ENCODE measurements at places on chromosomes 12 and 14. TPM values are rescaled to one million over a fixed set of nuclear protein-coding genes. Genes with fewer than 3 reads are reported as not detected.
A peak's percentile ranks its signal among the peaks of the same experiment; 100 is the strongest.

- no peak for DNase-seq
- H3K4me3 ChIP-seq = no peak overlapping the region
- H3K4me1 ChIP-seq = peaks cover 4% of the 10 kb centered on the region
- H3K27me3 ChIP-seq = no peaks in the 10 kb centered on the region
- no peak overlapping the region for H3K27ac ChIP-seq
- H3K36me3 ChIP-seq = peaks cover 13% of the 10 kb centered on the region
Measured at GRCh38 chr14:102943979-102944378, 21.5 kb downstream of the AMN start.

DNA sequence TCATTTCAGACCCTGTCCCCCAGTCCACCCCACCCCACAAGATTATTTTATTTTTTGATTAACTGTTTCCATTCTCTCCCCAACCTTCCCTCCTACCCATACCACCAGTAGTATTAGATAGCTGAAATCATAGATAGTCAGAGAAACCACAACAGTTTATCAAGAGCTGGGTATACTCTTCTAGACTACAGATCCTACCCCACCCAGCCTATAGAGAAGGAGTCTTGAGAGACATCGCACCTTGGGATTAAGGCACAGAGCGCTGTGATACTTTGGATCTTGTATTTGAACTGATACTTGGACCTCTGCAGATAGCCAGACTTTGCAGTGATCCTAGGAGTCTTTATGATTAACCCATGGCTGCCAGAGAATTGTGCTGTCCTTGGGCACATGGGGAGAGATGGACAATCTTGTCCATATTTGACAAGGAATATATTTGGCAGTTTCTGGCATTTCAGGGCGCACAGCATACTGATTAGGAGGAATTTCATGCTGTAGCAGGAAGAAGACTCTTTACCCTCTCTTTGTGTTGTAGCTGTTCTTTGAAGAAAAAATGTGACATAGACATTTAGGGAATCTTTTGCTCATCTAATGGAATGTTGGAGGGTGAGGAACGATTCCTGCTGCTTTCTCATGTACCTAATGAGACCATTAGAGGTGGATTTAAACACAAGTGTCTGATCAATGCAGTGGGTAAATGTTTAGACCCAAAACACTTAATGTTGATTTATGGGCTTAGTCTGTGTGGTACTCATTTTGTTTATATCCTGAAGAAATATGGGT is 982 bp downstream of the RBMS2 start:
- H3K4me3 ChIP-seq = peak overlapping the region; percentile 51
- H3K27ac ChIP-seq = peak overlapping the region; percentile 90
- no peak for DNase-seq
- H3K27me3 ChIP-seq = no peaks in the 10 kb centered on the region

DNA sequence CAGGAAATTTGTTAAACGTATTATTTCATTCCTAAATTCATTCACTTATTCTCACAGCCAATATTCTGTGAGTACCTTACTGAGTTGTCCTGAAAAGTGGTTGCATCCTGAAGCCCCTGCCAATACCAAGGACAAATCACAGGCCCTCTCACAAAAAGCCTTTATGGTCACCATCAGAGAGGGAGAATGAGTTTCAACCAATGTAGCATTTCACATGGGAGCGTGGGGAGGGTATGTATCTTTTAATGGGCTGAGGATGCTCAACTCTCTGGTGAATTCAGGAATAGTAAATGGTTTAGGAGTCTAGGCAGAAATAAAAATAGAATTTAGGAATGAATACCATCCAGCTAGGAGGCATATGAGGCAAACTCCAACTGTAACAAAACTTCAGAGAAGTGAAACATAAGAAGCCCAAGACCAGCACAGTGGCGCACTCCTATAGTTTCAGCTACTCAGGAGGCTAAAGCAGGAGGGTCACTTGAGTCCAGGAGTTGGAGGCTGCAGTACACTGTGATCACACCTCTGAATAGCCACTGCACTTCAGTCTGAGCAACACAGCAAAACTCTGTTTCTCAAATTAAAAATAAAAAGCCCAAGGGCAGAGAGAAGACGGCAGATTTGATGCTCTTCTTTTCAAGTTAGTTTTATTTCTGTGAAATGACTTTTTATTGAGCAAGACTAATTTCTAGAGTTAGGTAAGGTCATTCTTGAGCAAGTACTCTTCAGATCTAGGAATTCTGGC is 142.7 kb downstream of the HMGA2 start:
- DNase-seq = no peak
- no peaks in the 10 kb centered on the region for H3K36me3 ChIP-seq
- no peaks in the 10 kb centered on the region for H3K4me1 ChIP-seq
- peaks cover 8% of the 10 kb centered on the region for H3K27me3 ChIP-seq
- no peak overlapping the region for H3K27ac ChIP-seq
- H3K4me3 ChIP-seq = no peak overlapping the region

- no peak overlapping the region for H3K27ac ChIP-seq
- H3K27me3 ChIP-seq = no peaks in the 10 kb centered on the region
- no peaks in the 10 kb centered on the region for H3K4me1 ChIP-seq
- DNase-seq = no peak
Measured at GRCh38 chr12:91628656-91629055, 446.0 kb upstream of the DCN start.

The ESRRB gene
- total RNA-seq = 0.87 TPM

The TCHP gene
- total RNA-seq = 11.8 TPM

DNA sequence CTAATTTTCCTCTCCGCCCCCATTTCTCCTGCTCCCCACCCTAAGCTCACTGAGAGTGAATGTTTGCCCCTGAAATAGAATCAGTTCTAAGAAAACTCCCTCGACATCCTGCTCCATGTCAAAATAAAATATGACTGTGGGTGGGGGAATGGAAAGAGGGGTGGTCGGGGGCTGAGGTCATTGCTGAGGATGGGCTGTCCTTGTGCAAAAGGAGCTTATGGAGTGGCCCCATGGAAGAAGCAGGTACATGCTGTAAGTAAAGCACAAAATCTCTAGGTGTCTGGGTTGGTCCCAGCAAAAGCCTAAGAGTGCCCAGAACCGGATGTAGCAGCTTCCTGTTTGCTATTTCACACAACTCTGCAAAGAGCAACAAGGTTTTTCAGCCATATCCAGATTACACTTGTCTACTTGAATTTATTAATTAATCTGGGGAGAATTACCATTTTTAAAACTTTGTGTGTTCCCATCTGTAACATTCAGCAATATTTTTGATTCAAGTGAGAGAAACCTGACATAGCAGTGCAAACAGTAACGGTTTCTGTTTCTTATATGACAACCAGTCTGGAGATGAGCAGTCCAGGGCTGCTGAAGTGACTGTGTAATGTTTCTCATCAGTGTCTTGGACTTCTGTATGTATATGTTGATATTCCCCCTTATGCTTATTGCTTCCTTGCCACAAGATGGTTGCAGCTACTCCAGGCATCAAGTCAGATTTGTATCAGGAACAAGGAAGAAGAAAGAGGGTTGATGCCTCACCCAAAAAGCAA is 40.4 kb upstream of the GZMB start:
- no peak for DNase-seq
- no peak overlapping the region for H3K27ac ChIP-seq
- H3K4me1 ChIP-seq = peaks cover 16% of the 10 kb centered on the region

The CFAP54 gene
- total RNA-seq = 6.7 TPM

The UBR7 gene
- total RNA-seq = 40.2 TPM

The TRPV4 gene
- 2.4 TPM for total RNA-seq

The PAPLN gene
- 314 TPM for total RNA-seq

GRCh38 chr12:2287151-2287550 is 234.4 kb downstream of the CACNA1C start:
- no peaks in the 10 kb centered on the region for H3K4me1 ChIP-seq
- H3K36me3 ChIP-seq = no peaks in the 10 kb centered on the region
- H3K4me3 ChIP-seq = no peak overlapping the region
- DNase-seq = no peak
- H3K27me3 ChIP-seq = no peaks in the 10 kb centered on the region

DNA sequence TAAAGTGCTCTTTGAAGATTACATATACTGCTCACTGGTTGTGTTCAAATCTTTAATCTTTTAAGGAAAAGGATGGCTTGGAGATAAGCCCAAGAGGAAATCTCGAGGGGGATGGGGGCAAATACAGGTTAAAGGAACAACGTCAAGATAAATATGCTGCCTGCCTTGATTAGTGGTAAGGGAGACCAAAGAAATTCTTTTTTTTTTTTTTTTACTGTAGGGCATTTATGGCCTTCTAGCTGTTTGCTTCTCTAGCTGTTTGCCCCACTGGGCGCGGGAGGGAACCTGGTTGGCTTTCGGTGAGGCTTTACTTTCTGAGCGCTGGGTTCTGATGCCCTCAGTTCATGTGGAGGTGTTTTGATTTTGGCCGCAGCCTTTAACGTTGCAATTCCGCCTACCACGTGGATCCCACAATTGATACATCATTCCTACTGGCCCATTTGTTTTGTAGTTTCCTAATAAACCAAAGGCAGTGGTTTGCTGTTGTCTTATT is 5.7 kb downstream of the CCND2 start:
- peaks cover 55% of the 10 kb centered on the region for H3K36me3 ChIP-seq
- H3K4me3 ChIP-seq = no peak overlapping the region
- H3K27me3 ChIP-seq = no peaks in the 10 kb centered on the region
- DNase-seq = no peak
- no peak overlapping the region for H3K27ac ChIP-seq

The KRT6B gene
- total RNA-seq = not detected

DNA sequence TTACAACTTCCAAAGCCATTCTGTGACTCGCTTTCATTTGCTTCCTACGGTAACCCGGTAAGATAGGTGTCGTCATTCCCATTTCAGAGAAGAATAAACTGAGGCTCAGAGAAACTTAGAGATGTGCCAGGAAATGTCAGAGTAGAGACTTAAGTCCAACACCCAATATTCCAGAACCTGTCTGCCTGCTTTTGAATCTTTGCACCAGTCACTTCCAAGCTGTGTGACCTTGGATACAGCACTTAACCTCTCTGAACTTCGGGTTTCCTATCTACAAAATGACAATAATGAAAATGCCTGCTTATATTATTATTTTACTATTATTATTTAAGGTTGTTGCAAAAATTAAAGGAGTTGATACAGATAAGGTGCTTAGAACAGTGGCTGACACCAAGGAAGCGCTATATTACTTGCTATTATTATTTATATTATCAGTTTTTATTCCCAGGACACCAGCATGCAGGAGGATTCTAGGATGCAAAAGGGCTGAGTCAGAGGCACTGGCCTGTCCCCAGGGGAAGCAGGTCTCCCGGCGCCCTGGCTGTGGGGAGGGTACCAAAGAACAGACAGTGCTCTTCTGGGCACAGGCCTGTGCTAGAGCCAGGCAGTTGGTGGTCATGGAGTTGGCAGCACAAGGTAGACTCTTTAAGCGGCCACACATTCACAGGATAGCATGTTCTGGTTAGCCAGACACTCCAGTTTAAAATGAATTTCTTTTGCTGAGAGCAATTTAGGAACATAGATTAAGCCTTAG is 5.4 kb downstream of the HSPB8 start:
- H3K4me1 ChIP-seq = no peaks in the 10 kb centered on the region
- no peak overlapping the region for H3K27ac ChIP-seq
- no peak for DNase-seq
- no peak overlapping the region for H3K4me3 ChIP-seq
- no peaks in the 10 kb centered on the region for H3K36me3 ChIP-seq
- H3K27me3 ChIP-seq = no peaks in the 10 kb centered on the region

- H3K27me3 ChIP-seq = no peaks in the 10 kb centered on the region
- H3K27ac ChIP-seq = no peak overlapping the region
- H3K4me3 ChIP-seq = no peak overlapping the region
- no peak for DNase-seq
- no peaks in the 10 kb centered on the region for H3K36me3 ChIP-seq
- H3K4me1 ChIP-seq = no peaks in the 10 kb centered on the region
Measured at GRCh38 chr12:62916632-62917425, 18.1 kb downstream of the PPM1H start.

DNA sequence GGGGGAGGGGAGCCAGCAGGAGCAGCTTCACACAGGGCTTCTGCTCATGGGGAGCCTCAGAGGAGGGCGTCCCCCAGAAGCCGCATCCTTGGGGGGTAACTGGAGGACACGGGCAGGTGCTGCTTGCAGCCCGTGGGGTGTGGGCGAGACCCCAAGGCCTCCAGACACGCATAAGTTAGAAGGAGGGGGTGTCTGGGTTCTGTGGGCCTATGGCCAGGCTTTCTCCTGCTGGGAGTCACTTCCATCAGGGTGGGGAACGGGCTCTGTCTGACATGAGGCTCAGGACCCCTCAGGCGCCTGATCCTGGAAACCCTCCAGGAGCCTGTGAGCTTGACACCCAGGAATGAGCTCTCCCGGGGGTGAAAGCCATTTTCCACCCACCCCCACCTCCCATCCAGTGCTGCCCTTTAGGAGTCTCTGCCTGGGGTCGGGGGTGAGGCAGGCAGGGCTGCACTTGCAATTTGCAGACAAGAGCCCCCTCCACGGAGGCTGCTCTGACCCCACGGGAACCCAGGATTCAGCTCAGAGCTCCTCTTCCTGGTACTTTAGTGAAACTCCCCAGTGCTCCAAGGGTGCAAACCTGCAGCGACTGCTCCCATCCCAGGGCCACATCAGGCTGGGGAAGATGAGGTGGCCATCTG is 325.7 kb downstream of the ADGRD1 start:
- H3K4me3 ChIP-seq = no peak overlapping the region
- no peaks in the 10 kb centered on the region for H3K4me1 ChIP-seq
- no peak overlapping the region for H3K27ac ChIP-seq
- no peaks in the 10 kb centered on the region for H3K27me3 ChIP-seq
- no peaks in the 10 kb centered on the region for H3K36me3 ChIP-seq
- DNase-seq = no peak

DNA sequence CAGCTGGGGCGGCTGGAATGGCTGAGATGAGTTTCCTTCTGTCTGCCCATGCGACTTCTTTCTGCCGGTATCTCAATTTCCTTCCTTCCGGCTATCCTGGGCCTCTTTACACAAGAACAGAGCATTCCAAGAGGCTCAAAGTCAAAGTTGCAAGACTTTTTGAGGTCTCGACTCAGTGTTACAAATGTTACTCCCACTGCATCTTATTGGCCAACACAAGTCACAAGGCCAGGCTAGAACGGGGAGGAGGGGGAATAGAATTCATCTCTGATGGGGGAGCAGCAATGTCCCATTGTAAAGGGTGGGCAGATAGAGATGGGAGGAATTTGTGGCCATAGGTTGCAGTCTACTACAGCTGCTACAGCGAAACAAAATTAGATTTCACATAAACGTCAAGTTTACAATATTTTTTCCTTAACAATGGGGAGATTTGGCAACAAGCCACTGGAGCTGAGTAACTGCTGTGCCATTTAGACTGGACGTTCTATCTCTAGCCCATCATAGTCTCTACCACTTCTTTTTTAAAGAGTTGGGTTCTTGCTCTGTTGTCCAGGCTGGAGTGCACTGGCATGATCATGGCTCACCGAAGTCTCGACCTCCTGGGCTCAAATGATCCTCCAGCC is 9.5 kb upstream of the NYNRIN start:
- H3K36me3 ChIP-seq = no peaks in the 10 kb centered on the region
- H3K27me3 ChIP-seq = no peaks in the 10 kb centered on the region
- H3K27ac ChIP-seq = no peak overlapping the region
- no peak for DNase-seq
- H3K4me1 ChIP-seq = no peaks in the 10 kb centered on the region
- H3K4me3 ChIP-seq = no peak overlapping the region

DNA sequence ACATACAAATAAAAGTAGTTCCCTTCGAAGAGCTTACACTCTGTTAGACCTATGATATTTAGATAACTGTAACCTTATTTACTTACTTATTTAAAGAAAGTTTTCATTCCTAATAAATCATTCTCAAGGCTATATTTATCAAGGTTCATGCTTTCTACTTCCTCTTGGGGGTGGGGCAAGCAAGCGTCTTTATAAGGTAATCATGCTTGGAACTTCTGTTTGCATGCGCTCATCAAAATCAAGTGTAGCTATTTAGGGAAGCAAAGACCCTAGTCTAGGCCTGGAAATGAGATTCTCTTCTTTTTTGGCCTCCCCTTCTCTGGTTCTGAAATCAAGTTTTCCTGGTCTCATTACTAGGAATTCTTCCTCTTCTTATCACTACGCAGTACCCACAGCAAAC is 766 bp downstream of the RERG start:
- H3K36me3 ChIP-seq = no peaks in the 10 kb centered on the region
- no peak for DNase-seq
- H3K27me3 ChIP-seq = no peaks in the 10 kb centered on the region
- H3K4me1 ChIP-seq = peaks cover 14% of the 10 kb centered on the region
